Naive thymus-derived CD8-positive, alpha-beta T cell (primary cell): ENCODE measurements at places on chromosomes 3 and 15.

- no peak for DNase-seq
These were observed 43.8 kb upstream of the ADAMTSL3 start for GRCh38 chr15:83610132-83610531.

DNA sequence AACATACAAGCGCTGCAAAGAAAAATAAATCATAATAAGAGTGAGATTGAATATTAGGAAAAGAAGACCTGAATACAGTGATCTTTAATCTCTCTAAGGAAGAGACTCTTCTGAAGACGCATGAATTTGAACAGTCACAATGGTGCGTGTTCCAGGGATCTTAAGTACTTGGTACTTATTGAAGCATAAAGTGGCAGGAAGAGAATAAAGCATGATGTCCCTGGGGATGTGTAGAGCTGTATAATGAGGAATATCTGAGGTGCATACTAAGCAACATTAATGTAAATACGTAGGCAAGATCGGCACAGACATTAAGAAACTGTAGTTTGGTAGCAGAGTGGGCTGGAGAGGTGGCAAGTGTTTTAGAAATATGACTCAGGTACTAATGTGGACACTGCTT, 246.2 kb upstream of the MCTP2 start:
- DNase-seq: no peak

- DNase-seq: no peak
These were observed 17.8 kb downstream of the GCSAM start for GRCh38 chr3:112115161-112115739.

GRCh38 chr3:106191913-106192312, 323.1 kb upstream of the CBLB start:
- DNase-seq: no peak

DNA sequence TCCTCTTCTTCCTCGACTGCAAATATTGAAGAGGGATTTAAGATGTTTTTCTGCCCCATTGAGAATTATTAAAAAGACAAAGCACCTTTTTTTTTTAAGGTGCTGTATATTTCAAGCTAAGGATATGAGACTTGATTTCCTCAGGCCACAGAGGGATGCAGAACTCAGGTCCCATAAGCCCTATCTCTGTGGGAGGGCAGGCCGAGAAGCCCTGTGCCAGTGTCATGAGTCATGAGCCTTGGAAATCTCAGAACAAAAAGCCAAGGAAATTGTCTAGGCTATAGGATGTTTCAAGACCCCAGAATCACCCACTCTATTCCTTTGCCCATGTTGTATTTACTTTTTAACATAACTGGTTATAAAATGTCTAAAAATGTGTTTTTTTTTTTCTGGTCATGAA, 7.3 kb downstream of the ESYT3 start:
- DNase-seq: no peak

DNA sequence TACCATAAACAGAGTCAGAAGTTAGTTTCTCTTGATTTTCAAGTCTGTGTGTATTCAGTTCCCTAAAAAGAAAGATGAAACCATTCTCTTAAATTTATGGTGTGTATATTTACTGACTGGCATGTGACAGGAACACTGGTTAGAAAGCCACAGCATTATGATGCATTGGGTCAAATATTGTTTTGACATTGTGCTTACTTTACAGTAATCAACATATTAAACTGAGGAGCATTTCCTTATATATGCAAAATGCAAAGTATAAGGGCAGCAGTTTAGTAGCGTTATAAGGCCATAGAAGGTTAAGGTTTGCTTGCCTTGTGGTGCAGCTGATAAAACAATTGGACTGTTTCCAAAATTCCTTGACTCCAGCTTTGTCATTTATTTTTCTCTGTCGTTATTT, 72.9 kb downstream of the EPHA3 start:
- no peak for DNase-seq

DNA sequence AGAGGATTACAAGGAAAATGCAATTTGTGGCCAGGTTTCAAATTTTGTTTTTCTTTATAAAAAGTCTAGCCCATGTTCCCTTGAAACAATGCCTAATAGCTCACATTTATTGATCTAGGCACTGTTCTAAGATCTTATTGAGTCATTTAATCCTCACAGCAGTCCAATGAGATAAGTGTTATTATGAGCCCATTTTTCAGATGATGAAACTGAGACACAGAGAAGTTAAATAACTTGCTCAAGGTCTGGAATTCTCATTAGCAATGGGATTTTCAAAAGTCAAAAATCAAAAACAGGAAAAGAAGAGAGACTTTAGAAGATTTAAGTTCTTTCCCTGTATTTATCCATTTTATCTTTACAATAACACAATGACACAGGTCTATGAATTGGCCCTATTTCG, 90.0 kb upstream of the COL6A5 start:
- DNase-seq: no peak

GRCh38 chr3:39972508-39972907, 163.1 kb downstream of the MYRIP start:
- no peak for DNase-seq

DNA sequence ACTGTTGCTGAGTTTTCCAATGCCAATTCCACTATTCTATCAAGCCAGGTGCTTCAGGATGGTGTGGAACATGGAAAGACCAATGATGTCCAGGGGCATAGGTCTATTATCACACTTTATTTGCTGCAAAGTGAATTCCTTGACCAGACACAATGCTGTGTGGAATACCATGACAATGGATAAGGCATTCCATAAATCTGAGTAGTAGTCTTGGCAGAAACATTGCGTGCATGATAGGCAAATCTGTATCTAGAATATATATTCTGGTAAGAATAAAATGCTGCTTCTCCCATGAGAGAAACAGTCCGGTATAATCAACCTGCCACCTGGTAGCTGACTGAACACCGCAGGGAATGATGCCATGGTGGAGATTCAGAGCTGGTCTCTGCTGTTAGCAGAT, 70.0 kb upstream of the ALDH1A3 start:
- no peak for DNase-seq

DNA sequence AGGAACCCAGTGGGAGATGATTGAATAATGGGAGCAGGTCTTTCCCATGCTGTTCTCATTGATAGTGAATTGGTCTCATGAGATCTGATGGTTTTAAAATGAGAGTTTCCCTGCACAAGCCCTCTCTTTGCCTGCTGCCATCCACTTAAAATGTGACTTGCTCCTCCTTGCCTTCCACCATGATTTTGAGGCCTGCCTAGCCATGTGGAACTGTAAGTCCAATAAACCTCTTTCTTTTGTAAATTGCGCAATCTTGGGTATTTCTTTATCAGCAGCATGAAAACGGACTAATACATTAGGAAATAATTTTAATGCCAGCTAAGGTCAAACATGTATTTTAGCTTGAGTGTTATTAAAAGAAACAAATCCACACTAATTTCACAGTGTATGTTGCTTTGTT, 517.6 kb upstream of the ALCAM start:
- no peak for DNase-seq

DNA sequence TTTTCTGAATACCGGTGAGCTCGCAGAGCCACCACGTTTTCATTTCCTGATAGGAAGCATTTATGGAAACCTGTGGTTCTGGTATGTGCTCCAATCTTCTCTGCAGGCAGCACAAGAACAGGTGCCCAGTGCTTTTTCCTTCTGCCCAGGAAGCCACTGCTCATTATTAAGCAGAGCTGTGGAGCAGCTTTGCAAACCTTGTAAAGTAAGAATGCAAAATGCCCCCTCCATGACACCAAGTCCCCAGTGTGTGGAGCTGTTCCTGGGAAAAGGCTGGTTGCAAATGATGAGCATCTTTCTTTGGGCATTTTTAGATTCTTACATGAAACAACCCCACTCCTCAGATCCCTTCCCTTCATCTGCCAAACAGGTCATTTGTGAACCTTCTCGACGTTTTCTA, 65.7 kb upstream of the MRPL3 start:
- DNase-seq: no peak

- no peak for DNase-seq
These were observed 95.0 kb upstream of the NMNAT3 start for GRCh38 chr3:139772539-139773500.

- DNase-seq: no peak
These were observed 15.7 kb downstream of the LYZL4 start for GRCh38 chr3:42394579-42395288.

DNA sequence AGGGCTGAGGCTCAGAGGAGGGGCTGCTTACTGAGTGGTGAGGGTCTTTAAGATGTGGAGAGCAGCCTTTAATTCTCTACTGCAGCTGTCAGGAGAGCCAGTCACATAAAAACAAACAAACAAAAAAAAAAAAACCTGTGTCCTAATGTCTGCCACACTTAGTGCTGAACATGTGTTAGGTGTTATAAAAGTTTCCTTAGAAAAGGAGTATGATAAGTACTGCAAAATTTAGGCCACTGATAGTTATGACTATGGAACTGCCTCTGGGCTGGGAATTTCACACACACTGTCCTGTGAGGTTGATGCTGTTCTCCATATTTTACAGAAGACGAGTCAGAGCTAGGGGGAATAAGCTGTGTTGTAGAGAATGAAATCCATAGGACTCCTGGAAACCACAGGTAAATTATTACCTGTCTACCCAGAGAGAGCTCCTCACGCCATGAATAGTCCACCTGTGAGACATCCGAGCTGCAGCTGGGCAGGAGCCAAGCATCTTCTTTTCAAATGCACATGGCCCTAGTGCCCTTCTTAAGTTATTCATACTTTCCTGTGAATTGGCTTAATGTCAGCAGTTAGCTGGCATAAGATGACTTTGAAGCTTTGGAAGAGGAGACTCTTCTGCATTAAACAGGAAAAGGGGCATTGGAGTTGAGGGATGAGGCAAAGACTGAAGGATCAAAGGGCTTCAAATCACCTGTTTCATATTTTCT, 34.5 kb upstream of the SKOR1 start:
- no peak for DNase-seq

DNA sequence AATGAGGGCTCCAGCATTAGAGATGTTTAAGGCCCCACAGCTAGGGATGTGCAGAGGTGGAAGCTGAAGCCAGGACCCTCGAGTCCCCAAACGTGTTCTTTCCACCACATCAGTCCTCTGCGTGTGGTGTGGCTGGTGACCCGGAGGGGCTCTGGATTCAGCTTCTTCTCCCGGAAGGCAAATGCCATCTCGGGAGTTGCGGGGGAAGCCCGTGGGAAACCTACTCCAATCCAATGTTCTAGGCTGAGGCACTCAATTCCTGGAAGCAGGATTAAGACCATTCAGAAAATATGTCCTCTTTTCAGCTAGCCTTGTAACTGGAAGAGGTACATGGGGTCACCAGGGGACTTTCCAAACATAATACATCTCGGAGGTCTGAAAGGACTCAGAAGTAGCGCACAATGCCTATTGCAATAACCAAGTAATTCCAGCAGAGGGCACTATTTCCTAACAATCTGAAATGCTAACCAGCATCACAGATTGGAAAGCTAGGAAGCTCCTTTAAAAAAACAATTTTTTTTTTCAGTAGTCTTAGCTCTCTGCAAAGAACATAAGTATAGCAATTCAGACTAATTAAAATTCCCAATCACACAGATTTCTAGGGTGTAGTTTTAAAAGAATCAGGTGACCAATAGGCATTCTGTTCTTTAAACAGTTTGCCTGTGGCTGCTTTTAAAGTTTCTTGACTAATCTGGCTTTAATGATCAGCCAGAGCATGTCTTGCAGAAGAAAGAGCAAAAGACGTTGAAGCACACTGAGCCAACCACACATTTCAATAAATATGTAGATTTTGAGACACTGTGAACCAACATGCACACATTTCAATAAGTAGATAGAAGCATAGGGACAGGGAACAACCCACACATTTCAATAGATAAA, 36.1 kb downstream of the BNC1 start:
- DNase-seq: no peak

DNA sequence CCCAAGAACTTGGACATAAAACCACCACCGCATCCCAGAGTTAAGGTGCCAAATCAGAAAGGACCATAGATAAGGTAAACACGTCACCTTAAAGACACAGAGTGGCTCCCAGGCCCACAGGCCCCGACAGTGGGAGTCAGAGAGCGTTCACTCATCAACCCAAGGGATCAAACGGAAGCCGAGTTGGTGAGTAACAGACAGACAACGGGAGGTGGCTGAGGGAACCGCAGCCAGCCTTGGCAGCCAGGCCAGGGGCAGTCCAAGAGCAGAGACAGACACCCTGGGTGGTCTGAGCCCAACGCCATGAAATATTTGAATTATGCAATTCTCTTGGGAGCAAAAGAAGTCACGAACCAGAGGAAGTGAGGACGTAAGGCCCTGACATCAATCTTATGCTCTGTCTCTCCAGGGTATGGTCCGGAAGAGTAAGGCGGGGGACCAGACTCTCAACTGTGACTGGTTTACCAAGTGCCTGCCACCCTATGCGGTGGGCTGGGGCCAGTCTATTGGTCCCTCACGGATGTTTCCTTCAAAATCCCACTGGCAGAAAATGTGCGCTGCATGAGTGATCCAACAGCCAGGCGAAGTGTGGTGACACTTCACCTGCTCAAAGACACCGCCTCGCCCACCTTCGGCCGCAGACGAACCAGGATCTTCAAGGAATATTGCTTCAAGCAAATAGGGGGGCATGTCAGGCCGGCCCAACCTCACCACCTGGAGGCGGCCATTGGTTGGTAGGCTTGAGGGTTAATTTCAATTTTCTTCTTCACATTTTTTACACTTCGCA, 34.3 kb downstream of the TMEM44 start:
- no peak for DNase-seq

DNA sequence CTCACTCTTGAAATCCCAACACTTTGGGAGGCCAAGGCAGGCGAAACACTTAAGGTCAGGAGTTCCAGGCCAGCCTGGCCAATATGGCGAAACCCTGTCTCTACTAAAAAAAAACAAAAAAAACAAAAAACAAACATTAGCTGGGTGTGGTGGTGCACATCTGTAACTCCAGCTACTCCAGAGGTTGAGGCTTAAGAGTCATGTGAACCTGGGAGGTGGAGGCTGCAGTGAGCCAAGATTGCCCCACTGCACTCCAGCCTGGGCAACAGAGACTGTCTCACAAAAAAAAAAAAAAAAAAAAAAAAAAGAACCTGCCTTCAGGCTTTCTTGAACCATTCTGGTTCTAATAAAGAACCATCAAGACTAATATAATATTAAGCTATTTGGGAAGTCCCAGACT, 16.5 kb downstream of the ARPP19 start:
- DNase-seq: no peak

GRCh38 chr3:30691944-30692343, 85.5 kb downstream of the TGFBR2 start:
- DNase-seq: no peak

DNA sequence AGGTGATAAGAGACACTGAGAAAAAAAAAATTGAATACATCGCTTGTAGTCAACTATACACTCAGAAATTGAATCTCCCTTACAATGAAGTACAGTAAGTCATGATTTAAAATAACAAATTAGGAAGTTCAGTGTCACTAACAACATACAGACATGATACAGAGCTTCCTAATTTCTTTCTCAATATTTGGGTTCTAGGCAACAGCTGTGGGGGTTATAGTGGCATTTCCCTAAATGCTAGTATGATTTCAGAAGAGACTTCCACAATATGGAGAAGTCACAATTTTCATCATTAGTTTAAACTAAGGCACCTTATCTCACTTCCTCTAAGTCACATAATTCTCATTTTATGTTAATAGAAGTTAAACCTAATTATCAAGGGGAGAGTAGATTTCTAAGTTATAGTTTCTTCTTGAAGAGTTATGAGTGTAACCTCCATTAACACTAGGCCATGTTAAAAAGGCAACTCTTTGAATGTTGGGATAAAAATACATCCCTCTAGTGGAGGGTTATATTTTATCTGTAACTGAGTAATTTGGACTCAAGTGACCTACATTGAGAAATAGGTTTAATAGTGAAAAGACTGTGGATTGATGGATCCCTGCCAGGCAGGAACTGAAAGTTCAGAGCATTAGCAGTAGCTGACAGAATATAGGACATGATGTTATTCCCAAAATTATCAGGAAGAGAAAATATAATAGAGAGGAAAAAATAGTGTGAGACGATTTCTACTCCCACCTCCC, 286.0 kb upstream of the SUCLG2 start:
- no peak for DNase-seq
